ENCODE measurements at places on chromosomes 1 and 21.

- peak; percentile 82 for DNase-seq
These were observed at the start of gene ZBTB8B for GRCh38 chr1:32464716-32465577. TSS of gene ZBTB8B (plus strand) at chr1:32465072. CDS start at chr1:32470625, 5,553 bp downstream.

DNA sequence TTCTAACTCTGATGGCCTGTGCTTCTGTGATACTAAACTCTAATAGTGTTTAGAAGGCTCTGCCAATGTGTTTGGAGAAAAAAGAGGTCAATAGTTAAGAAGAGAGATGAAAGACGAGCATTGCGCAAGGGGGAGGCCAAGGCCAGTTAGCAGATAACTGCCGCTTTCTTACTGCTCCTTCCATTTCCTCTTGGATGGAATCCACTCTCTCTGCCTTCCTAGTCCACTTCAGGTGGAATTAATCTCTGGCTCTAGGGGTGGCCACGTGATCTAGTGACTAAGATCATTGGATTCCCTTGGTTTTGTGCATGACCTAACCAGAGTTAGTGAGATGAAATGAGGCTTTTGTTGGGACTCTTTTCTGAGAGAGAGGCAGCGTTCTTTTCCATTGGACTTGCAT, 148.3 kb downstream of the ACTL8 start:
- peak; percentile 10 for DNase-seq

- DNase-seq: no peak
These were observed 25.8 kb downstream of the PIGP start for GRCh38 chr21:37047079-37047478.

- DNase-seq: peak; percentile 91
These were observed 38.6 kb downstream of the BRINP2 start for GRCh38 chr1:177209357-177209756.

- DNase-seq: no peak
These were observed 15.4 kb downstream of the ZP4 start for GRCh38 chr1:237875291-237875690.

Data from posterior vena cava (tissue), 2 donors.